D721Med (cell line): ENCODE measurements at places on chromosomes 12 and 14.

DNA sequence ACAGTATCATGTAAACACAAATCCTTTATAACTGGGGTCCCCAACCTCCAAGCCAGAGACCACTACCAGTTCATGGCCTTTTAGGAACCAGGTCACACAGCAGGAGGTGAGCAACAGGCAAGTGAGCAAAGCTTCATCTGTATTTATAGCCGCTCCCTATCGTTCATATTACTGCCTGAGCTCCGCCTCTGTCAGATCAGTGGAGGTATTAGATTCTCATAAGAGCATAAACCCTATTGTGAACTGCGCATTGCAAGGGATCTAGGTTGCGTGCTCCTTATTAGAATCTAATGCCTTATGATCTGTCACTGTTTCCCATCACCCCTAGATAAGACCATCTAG lies 49.9 kb downstream of the LRP6 start:
- DNase-seq = no peak

DNA sequence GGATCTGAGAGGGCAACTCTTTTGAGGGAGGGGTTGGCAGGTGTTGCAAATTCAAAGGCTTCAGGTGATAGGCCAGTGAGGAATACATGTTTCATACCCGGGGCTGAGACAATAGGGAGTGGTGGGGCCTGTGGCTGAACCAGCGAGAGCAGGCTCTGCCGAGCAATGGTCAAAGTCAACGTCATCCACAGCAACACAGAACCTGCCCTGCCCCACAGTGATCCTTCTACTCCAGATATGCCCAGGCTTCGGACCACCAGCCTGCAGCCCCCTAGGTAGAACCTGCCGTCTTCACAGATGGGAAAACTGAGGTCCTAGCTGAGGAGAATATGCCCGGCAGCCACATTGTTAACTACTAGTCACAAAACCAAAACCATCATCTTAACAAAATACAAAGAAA lies 4.1 kb downstream of the SERPINA1 start:
- DNase-seq = no peak

- no peak for DNase-seq
Measured at GRCh38 chr12:87116780-87117179, 860.6 kb upstream of the MGAT4C start.

- no peak for DNase-seq
Measured at GRCh38 chr14:84237881-84238280, 1292.1 kb upstream of the FLRT2 start.

DNA sequence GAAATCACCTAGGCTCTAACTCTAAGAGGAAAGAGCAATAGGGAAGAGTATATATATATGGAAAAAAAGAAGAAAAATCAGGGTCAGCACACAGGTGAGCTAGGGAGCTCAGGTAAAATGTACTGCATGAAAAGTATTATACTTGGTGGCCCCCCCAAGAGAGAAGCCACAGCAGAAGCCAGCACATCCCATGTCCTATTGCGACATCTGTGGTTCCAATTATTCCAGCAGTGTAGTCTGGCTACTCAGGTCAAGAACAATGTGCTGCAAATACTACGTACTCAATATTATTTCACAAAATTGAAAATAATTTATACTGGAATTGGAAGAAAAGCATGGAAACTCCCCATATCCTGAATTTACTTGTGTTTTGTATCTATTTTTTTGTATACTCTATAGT lies 85.5 kb downstream of the CEP83 start:
- DNase-seq = no peak

DNA sequence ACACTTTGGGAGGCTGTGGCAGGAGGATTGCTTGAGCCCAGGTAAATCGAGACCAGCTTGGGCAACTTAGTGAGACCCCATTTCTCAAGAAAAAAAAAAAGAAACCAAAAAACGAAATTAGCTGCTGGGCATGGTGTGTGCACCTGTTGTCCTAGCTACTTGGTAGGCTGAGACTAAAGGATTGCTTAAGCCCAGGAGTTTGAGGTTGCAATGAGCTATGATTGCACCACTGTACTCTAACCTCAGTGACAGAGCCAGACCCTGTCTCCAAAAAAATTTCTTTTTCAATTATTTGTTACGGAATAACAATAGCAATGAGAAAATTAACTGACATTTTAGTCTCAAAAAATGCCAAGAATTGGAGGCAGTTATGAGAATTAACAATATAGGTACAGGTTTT lies 128.0 kb downstream of the CCDC91 start:
- DNase-seq = no peak

DNA sequence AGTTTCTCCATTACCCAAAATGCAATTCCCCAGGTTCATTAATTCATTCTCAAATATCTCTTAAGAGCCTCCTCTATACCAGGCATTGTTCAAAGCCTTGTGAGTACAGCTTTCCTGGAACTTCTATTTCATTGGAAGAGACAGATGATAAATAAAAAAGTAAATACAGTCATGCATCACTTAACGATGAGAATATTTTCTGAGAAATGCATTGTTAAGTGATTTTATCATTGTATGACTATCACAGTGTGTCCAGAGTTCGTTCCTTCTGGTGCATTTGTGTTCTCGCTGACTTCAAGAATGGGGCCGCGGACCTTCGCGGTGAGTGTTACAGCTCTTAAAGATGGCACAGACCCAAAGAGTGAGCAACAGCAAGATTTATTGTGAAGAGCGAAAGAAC lies 66.0 kb downstream of the ANO4 start:
- no peak for DNase-seq

DNA sequence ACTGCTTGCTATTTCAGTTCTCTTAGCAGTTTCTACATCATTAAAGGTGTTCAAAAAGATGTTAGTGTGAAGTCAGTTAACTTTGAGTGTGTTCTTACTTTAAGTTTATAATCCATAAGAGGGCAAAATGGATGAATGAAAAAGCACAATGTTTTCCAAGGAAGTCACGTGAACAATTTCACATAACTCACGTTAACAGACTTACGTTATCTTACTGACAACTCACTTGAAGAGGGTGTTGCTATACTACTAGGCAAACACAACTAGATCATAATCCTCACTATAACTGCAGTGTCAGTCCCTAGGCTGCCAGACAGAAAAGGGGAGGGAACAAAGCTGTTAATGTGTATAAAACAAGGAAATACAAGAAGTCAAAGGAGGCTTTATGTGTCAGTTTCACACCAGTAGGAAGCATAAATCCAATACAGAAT lies 6.4 kb downstream of the SLC2A13 start:
- DNase-seq = no peak

DNA sequence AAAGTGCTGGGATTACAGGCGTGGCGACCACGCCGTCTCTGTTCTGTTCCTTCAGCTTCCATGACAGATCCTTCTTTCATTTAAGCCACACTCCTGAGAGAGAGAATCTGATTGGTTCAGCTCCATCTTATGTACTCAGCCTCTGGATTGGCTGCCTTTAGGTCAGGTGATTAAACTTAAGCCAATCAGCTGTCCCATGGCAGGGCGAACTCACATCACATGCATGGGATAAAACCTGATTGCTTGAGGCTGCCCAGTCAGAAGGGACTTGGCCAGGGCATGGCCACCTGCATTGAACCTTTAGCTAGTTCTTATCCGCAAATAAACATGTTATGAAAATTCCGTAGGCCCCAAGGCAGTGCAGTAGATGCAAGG lies 274.2 kb downstream of the SUDS3 start:
- no peak for DNase-seq

DNA sequence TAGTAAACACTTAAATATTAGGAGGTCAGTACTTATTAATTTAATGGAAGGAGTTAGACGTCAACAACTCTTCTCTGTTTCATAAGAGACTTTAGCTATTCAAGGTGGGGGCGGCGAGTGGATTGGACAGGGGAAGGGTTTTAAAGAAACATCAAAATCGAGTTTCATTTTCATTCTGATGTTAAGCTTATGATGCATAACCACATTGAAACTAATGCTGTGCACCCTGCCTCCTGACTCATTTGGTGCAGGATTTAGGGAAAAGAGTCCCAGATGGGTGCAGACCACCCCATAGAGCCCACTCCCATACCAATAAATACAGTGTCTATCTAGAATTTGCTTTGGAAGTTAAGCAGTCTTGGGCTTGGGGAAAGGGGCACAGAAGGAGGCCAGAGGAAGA lies 7.4 kb downstream of the ZBTB39 start:
- no peak for DNase-seq

DNA sequence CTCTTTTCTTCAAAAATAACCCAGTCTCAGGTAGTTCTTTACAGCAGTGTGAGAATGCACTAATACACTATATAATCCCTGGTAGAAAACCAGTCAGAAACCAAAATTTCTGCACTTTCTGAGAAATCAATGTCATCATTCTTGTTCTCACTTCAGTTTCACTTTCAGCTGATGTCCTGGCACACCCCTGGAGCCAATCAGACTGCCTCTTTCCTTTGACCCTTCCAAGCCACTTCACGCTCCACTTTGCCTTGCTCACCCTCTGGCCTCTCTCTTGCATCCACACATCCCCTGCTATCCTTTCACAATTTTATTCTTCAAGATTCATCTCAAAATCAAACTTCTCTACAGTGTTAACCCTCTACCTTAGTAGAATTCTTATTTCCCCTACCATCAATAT lies 181.1 kb downstream of the ASCL1 start:
- DNase-seq = no peak

- DNase-seq = no peak
Measured at GRCh38 chr12:65923228-65923627, 98.9 kb downstream of the HMGA2 start.

DNA sequence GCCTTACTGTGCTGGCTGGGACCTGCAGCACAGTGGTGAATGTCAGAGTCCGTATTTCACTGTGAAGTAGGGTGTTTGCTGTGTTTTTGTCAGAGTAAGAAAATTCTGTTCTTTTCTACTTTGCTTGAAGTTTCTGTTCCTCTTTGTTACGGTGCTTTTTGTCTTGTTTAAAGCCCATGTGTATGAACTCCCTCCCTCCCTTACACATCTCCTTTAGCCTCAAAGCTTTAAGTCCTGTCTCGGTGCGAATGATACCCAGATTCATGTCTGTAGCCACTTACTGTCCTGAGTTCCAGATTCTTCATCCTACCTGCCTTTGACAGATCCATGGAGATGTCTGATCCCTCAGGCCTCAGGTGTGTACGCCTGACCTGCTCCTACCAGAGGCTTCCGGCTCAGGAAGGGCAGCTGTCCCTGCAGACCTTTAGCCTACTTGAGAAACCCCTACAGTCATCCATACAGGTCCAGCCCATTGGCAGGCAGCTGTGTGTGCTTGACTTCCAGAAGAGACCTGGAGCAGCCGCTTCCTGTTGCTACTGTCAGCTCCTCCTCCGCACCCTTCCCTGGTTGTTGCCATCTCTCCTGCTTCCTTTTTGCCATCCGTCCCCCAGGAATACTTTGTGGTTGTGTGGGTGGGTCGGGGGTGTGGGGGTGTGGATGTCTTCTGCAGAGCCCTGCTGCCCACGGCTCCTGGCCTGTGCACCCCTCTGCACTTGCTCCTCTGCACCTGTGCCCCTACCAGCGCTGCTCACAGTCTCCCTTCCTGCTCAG lies 72.9 kb downstream of the DDX51 start:
- DNase-seq = no peak

- DNase-seq = no peak
Measured at GRCh38 chr14:69667938-69668335, 56.5 kb downstream of the SUSD6 start.

DNA sequence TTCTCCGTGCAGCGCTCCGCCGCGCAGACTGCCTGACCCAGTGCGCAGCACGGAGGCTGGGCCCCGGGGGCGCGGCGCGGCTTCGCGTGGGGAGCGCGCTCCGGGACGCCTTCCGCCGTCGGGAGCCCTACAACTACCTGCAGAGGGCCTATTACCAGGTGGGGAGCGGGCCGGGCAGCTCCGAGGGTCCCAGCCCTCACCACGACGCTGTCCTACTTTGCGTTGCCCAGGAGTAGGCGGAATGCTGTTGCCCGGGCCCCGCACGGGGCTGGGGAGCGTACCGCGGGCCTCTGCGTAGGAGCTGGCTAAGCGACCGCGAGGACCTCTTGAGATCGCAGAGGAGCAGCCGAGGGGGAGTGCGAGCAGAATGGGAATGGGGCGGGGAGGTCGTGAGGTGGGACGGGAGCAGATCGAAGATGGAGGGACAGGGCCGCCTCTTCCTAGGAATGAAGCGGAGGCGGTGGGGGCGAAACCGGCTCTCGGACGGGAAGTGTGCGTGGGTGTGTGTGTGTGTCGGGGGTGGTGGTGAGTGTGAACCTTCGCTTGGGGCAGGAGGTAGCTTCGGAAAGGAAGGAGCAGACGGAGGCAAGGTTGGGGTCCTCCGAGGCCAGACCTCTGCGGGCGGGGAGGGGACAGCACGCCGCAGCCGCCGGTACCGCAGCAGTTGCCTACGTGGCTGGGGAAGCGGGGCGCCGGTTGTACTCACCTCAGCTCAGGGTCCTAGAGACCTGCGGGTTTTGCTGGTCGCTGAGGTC lies 751 bp downstream of the P3H3 start:
- DNase-seq = no peak

DNA sequence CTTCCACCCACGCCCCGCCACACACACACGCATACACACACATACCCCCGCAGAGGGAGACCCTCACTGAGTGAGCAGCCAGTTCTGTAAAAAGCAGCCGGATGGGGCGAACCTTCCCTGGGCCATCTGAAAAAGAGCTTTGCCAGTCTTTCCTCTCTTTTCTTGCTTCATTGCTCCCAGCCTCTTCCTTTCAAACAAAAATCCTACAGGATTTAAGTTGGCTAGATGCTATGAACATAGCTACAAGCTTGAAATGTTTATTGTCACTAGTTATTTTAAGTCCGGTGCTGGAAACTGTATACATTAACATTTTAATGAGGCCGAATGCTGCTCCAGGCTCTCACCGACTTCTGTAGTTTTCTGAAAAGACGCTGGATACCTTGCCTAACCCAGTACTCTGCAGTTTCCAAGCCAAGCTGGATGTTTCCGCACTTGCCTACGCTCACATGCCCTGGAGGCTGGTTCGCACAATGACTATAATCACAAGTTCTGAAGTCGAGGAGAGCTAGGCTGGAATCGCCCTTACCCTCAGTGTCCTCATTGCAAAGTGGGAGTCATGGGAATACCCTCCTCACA lies 39.2 kb downstream of the LTBP2 start:
- DNase-seq = no peak

GRCh38 chr14:55807053-55807880 lies 227.3 kb downstream of the KTN1 start:
- no peak for DNase-seq

DNA sequence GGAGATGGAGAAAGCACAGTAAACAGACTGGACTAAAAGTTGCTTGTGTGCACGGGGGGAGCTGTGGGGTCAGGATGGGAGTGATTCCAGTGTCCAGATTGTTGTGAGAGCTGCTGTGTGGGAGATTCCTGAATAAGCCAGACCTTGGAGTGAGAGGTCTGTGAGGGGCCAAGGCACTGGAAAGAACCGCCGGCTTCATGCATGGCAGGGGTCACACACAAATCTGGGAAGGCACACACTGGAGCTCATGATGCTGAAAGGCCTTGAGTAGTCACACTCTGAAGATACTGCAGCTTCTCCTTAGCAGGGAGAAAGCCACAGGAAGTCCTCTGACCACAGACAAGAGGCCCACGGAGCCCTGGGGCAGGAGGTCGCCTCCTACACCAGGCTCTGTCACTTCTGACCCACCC lies 23.1 kb downstream of the ADCY6 start:
- no peak for DNase-seq

GRCh38 chr12:44709166-44709565 lies 166.9 kb downstream of the NELL2 start:
- DNase-seq = no peak

- DNase-seq = no peak
Measured at GRCh38 chr14:74945261-74945851, 10.0 kb downstream of the PGF start.
